ENCODE measurements at places on chromosomes 2 and 18.

DNA sequence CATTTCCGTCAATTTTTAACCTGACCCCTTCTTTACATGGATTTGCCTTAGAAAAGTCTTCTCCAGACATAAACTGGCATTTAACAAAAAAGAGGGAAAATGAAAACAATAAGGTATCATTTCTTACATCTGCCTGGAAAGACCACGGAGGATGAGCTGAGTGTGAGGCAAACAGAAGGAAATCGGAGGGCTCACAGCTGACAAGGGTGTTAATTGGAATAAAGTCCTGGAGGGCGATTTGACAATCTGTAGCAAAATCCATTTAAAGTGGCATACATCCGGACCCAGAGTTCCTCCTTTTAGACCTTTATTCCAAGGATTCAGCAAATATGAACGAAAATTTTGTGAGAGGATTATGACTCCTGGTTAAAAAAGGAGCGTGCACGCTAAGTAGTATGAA, 179.7 kb upstream of the COPS8 start:
- no peak for DNase-seq

DNA sequence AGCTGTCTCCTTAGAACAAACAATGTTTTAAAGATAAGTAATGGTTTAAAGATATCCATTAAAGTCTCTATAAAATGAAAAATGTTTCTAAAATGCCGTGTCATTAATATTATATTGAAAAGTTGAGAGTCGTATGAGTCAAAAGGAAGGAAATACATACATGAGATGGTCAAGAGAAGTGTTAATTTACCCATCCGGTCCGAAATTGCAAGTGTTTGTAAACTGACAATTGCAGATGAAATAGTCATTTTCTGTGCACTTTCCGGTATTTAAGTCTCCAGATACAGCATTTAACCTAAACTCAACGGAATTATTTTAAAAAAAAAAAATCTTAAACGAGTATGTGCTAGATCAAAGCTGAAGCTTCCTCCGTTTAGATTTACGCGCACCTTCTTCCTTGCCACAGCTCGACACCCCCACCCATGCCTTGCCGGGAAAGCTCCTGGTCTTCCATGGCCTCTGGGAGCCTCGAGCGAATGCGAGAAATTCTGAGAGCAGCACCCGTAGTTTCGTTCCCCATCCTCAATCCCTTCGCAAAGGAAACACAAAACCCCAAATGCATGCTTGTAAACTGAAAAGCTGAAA, 1.8 kb downstream of the DSC3 start:
- DNase-seq = no peak

- DNase-seq = no peak
Measured at GRCh38 chr18:7467708-7468466, 99.2 kb upstream of the PTPRM start.

GRCh38 chr2:45585267-45585861, 25.7 kb downstream of the SRBD1 start:
- DNase-seq = no peak

DNA sequence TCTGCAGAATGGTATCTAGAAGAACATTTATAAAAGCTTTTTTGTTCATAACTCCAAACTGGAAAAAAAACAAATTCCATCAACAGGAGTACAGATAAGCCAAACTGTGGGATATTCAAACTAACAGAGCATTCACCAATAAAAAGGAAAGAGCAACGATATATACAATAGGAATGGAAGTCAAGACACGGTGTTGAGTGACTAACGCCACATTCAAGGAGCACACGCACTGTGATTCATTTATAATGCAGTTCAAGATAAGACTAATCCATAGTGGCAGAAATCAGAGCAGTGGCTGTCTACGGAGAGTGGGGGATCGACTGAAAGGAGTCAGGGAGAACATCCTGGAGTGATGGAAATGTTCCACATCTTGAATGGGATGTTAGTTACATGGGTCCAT, 70.7 kb downstream of the CABYR start:
- DNase-seq = no peak

- DNase-seq = no peak
Measured at GRCh38 chr2:8355102-8355859, 326.6 kb upstream of the ID2 start.

DNA sequence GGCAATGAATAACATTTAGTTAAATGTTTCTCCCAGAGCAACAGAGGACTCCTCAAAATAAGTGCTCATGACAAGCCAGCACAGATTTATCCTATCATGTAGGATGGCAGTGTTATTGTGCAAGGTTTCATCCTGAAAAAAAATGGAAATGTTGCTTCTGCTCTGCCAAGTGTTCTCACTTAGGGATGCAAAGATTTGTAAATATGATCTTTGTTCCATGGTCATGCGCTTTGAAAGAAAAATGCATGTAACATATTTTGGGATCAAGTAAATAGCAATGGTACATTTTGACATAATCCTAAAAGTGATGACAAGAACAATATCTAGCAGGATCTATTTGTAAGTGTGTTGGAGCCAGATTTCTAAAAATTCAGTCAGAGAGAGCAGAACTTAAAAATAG, 229.5 kb upstream of the CCDC150 start:
- no peak for DNase-seq

- no peak for DNase-seq
Measured at GRCh38 chr2:185208261-185208660, 530.3 kb upstream of the FSIP2 start.

GRCh38 chr2:70771446-70771845, 3.4 kb upstream of the ADD2 start:
- no peak for DNase-seq

DNA sequence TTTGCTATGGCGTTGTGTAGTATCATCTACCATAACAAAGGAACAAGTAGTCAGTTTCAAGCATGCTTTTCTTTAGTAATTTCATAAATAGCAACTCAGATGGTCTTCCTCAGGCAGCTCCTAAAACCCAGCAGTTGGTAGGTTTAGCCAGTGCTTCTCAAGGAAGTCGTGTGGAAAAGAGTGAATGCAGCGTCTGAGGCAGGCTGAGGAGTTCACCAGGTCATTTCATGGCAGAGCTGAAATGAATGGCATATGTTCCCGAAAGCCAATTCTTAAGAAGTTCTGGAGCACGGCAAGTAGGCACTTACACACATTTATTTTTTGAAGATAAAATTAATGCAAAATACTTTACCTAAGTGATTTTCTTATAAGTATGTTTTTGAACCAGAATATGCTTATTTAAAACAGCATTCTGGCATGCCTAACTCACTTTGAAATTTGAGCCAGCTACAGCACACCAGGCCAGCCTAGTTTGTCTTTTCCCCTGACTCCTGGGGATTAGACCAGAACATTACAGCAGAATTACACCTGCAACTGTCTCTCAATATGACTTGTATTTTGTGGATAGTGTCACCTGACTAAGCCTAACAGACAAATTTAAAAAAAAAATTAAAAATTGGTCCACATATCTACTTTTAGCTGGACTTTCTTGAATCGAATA, 62.2 kb downstream of the OSBPL6 start:
- DNase-seq = no peak

- no peak for DNase-seq
Measured at GRCh38 chr2:85672456-85672855, 4.5 kb upstream of the SFTPB start.

DNA sequence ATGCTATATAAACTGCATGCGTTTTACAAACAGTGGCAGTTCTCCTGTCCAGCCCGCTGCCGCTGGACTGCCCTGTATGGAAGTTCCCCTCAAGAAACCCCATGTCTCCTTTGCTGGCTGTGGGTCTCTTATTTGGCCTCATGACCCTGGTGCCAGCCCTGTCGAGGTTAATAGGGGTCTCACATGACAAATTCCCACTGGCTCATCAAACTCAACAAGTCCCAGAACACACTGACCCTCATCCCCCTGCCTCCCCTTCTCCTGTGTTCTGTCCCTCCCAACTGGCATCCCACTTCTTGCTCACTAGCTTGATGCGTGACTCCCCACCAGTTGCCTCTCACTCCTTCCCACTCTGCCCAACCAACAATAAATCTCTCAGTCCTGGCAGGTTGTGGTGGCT, 137.6 kb upstream of the HS6ST1 start:
- no peak for DNase-seq

- no peak for DNase-seq
Measured at GRCh38 chr2:226698671-226699070, 100.9 kb downstream of the IRS1 start.

All from activated CD4-positive, alpha-beta T cell treated with anti-CD3 and anti-CD28 coated beads, Interleukin-2, amount 50 U/mL, for 48 hours (primary cell).